ENCODE measurements at places on chromosomes 3 and 15.

DNA sequence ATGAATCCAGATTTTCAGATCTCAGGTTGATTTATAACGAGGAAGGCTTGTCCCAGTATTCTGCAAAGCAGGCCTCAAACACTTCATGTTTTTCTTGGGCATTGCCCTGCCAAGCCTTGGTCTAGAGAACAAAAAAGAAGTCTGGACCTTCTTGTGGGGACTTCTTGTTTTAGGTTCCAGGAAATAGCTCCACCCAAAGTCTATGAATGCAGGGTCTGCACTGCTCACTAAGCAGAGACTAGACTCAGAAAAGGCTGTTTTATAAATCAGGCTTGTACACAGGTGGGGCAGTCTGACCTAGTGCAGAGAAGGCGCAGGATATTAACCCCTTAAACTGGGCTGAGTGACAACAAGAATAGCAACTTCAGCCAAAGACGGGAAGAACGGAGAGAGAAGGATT is 44.3 kb downstream of the GLB1 start:
- no peak for DNase-seq

DNA sequence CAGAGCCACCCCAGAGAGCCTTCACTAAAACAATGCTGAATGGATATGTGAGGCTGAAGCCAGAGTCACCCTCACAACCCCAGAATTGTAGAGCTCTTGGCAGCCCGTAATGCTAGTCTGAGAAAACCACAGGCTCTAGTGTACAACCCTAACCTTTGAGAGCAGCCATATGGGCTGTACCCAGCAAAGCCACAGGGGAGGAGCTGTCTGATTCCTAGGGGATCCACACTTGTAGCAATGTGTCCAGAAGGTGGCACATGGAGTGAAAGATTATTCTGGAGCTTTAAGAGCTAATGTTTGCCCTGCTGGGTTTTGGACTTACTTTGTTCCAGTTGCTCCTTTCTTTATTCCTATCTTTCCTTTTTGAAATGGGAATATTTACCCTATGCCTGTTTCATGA is 626.8 kb downstream of the GRM7 start:
- DNase-seq = no peak

GRCh38 chr3:139394116-139394515 is 4.7 kb upstream of the COPB2 start:
- DNase-seq = no peak

GRCh38 chr3:99419116-99419515 is 219.3 kb upstream of the COL8A1 start:
- no peak for DNase-seq

DNA sequence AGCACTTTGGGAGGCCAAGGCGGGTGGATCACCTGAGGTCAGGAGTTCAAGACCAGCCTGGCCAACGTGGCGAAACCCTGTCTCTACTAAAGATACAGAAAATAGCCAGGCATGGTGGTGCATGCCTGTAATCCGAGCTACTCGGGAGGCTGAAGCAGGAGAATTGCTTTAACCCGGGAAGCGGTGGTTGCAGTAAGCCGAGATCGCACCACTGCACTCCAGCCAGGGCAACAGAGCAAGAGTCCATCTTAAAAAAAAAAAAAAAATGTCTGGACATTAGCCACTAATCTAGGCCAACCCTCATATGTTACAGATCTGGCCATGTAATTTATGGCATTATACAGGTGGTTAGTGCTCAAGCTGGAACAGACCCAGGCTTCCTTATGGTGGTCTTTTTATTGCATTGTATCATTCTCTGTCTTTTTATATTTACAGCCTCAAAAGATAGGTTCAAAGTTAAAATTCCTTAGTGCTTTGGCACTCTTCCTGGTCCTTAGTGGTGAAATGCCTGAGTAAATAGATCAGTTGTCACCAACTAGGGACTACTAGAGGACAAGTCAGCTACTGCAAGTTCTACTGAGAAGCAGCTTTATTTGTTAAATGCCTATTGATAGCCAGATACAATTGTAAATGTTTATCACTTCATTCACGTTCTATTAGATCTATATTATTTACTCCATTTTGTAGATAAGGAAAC is 16.0 kb downstream of the STARD9 start:
- DNase-seq = no peak

DNA sequence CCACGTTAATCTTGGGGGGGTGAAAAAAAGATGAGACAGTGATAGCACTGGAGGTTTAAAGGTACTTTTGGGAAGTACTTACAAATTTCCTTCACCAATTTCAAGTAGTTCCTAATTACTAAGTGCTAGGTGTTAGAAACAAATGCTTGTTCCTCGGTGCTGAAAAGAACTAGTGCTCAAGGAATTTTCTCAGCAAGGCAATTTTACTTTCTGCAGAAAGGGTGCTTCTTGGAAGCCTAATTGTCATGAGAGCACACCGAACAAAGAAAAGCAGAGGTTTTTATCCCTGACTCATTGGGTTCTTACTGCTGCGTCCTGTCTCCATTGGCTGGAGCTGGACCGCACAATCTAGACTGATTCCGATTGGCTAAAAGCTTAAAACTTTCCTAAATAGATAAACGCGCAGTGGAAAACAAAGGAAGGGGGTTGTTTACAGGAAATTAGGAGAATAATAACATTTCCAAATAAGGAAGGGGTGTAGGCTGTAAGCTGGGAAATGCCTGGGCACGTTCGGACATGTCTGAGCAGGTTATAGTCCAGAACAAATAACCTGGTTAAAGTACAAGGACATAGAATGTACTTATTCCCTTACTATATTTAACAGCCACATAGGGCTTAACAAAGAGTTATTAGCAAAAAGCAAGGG is 49.6 kb downstream of the CHD2 start:
- DNase-seq = no peak

DNA sequence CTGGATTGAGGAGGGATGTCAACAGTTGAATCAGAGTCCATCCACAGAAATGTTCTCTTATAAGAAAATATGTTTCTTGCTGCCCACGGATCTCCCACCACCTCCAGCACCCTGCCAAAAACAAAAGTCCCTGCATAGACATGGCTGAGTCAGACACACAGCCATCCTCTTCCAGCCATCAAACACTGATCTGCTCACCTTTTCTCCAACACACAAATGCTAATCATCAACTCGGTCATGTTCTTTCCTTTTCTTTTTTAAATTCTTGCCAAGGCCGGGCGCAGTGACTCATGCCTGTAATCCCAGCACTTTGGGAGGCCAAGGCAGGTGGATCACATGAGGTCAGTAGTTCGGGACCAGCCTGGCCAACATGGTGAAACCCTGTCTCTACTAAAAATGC is 110.7 kb upstream of the IL12A start:
- no peak for DNase-seq

- no peak for DNase-seq
Measured at GRCh38 chr3:150203273-150203672, 204.8 kb upstream of the TSC22D2 start.

DNA sequence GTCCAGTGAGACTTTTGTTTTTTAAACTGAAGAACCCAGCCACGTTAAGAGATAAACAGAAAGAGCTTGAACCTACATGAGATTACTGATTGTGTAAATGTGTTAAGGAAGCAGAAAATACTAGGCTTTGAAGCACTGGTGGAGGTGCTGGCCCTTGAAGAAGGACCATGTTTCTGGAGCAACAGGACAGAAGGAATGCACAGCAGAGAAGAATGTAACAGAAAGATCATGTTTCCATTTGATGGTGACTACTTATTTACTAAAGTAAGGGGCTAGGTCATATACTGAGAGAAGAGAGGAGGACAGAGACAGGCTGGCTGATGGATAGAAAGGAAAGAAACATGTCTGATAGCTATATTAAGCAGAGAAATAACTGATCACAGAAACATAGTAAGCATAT is 88.8 kb downstream of the CLASP2 start:
- DNase-seq = no peak

GRCh38 chr3:9908286-9908685 is 5.6 kb downstream of the IL17RE start:
- no peak for DNase-seq

- DNase-seq = no peak
Measured at GRCh38 chr3:33921608-33922007, 123.2 kb downstream of the PDCD6IP start.

- no peak for DNase-seq
Measured at GRCh38 chr15:92690395-92690794, 34.8 kb upstream of the FAM174B start.

- DNase-seq = no peak
Measured at GRCh38 chr3:114329823-114330222, 36.0 kb downstream of the TIGIT start.

GRCh38 chr15:27807335-27807734 is 291.8 kb downstream of the OCA2 start:
- no peak for DNase-seq

- DNase-seq = no peak
Measured at GRCh38 chr3:149587383-149587782, 70.4 kb downstream of the WWTR1 start.

GRCh38 chr15:27095886-27096624 is 125.1 kb downstream of the GABRG3 start:
- DNase-seq = no peak

DNA sequence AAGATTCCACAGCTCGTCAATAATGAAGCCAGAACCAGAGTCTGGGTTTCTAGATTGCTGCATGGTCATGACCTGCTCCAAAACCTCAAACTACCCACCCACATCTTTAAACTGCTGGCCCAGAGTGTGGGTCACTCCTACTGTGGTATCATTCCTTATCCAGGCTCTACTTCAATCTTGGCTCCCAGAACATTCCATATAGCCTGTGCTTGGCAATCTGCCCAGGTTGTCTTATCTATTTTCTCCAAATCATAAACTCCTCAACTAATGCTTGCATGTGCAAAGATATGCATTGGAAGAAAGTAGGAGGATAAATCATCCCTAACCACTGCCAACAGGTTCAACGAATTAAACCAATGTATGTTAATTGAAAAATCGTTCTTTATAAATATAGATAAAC is 169.7 kb downstream of the ANXA2 start:
- no peak for DNase-seq

DNA sequence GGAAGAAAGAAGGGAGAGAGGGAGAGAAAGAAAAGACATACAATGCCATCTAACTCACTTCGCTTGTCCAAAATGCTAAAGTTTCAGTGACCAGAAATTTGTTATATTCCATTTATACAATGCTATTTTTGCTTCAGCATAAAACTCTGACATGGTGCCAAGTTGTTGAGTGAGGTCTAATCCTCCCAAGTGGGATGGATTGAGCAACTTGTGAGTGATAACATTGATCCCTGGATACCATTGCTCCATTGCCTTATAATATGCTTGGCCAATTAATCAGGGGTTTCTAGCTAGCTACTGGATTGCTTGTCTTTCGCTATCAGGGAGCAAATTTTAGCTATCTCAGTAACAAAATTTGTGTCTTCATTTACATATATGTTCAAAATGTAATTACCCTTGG is 615.6 kb upstream of the DPPA4 start:
- no peak for DNase-seq

- no peak for DNase-seq
Measured at GRCh38 chr3:161142486-161142885, 37.3 kb upstream of the B3GALNT1 start.

- peak; percentile 35 for DNase-seq
Measured at GRCh38 chr3:53044711-53045517, 959 bp downstream of the SFMBT1 start.

DNA sequence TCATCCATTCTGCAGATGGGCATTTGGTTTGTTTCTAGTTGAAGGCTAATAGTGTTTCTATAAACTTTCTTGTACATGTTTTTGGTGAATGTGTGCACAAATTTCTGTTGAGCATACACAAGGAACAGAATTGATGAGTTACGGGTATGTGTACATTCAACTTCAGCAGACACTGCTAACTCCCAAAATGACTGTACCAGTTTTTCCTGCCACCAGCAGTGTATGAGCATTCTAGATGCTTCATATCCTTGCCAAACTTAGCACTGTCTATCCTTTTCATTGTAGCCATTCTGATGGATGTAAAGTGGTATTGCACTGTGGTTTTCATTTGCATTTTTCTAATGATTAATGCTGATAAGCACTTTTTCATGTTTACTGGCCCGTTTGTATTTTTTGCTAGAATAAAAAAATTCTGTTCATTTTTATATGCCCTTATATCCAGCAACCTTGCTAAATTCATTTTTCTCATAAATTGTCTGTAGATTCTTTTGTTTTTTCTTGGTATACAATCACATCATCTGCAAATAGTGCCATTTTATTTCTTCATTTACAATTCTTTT is 110.2 kb downstream of the ATP1B3 start:
- DNase-seq = no peak

DNA sequence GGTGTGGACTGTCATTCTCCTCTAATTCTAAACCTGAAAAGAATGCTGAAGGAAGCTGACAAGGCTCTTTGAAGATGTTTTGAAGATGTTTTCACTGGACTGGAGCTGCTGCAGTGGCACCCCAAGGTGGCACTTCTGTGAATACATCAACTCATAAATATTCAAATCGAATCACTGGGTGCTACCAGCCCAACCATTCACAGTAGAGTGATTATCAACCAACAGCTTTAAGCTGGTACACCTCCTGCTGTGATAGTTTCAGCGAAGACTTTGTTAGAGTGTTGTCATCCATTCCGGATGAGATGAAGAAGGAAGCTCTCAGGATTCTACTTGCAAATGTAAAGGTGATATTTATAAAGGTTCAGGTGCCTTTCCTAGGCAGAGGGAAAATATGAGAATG is 106.6 kb downstream of the LSAMP start:
- peak; percentile 15 for DNase-seq

DNA sequence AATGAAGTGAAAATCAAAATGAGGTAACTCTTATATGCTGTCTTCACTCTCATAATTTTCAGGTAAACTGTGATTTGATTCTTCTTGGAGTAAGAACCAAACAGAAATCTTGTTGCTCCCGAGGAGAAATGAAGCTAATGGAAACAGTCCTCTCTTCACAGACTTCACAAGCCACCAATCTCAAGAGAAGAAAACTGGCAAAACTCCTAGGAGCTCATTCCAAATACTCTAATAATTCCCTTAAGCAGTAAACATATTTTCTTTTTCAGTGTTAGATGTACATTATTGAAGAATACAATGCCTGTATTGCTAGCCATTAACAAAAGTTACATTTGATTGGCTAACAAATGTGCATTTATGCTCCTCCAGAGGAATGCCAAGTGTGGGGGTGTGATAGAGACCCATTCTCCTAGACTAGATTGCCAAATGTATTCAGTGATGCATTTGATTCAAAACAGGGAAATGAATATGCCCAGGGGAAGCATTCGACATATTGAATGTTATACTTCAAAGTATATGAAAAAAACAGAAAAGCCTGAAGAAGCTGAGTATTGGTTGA is 11.8 kb upstream of the RIOX2 start:
- no peak for DNase-seq

GRCh38 chr3:147218965-147219364 is 187.4 kb downstream of the ZIC4 start:
- no peak for DNase-seq

DNA sequence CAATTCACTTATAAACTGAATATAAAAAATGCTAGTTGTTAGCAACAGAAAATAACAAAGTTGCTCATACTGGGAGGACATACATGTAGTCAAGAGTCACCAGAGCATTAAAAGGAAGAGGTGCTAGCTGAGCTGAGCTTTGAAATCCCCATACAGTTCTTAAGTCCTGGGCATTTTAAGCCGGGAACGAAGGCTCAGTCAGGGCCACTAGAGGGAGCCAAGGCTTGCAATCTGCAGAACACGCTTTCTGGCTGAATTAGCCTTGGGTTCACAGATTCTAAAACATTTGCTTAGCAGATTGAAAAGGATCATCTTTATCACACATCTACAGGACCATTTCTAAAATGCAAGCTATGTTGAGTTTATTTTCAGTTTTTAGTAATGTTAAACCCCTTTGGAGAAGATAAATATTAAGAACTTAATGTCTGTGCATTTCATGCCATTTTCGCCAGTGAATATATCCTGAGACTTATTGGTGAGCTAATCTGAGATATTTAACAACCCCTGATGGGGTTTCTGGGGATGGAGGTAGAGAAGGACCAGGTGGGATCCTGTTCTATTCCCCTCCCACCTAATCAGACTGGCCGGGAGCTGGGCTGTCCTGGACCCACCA is 26.3 kb upstream of the MNS1 start:
- DNase-seq = peak; percentile 90
